ENCODE measurements at places on chromosomes 3 and 15.

DNA sequence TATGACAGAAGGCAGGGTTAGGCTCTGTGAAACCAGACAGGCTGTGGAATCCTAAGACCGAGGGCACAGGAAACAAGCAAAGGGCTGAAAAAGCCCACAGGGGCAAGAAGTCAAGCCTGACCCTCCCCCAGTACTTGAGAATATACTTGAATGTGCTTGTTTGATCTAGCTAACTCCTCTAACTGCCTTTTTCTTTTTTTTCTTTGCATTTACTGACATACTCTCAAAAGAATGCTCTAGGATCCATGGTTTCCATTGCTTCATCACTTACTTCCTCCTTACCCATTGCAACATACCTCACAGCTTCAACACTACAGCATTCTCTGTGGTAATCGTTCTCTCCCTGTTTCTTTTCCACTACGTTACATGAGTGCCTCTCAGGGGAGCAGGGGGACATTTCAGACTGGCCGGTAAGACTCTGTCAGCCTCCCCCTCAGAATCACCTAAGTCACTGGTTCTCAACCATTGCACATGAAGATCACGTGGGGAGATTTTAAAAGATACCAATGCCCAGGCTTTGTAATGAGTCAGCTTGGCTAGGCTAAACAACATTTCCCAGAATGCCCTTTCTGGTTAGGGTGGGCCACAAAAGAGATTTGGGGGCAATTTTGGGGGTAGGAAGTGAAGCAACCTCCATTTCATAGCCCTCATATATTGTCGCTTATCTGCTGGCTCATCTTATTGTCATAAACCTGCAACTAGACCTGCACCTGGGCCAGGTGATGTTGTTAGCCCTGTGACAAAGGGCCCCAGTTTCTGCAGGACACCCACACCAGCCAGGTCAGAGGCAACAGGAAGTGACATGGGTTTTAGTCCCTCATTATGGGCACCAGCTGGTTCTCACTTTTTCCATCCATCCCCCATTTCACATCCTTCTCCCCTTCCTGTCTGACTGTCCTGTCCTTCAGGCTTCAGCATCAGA lies 24.6 kb upstream of the RSL24D1 start:
- no peak for DNase-seq

DNA sequence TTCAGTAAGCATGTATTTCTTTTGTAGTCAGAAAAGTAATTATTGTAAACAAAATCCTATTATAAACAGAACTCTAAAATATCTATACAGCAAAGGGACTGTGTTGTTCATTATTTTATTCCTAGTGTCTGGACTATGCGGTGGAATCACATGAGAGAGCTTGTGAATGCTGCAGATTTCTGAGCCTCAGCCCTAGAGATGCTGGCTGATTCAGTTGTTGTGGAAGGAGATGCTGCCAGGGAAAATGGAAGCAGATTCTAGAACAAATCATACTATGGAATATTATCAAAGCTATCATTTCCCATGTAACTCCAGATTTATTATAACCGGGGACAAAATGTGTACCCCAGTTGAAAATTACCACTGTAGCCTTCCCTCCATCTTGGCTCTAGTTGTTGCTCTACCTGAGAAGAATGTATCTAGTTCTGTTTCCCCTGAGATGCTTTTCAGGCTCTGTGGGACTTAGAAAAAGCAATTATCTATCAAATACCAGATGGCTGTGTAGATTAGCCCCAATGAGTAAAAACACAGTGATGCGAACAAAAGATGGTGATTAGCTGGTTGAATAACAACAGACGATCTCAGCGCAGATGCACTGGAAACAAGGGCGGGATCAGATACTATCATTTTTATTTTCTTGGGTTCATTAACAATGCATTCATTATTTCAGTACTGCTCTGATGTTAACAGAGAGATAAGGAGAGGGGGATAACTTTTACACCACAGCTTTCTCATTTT lies 131.3 kb downstream of the TMEM108 start:
- DNase-seq: no peak

- DNase-seq: no peak
Observed at GRCh38 chr15:80501476-80501875, 97.3 kb downstream of the ARNT2 start.

GRCh38 chr3:128488991-128489673 lies 3.9 kb downstream of the GATA2 start:
- DNase-seq: no peak

DNA sequence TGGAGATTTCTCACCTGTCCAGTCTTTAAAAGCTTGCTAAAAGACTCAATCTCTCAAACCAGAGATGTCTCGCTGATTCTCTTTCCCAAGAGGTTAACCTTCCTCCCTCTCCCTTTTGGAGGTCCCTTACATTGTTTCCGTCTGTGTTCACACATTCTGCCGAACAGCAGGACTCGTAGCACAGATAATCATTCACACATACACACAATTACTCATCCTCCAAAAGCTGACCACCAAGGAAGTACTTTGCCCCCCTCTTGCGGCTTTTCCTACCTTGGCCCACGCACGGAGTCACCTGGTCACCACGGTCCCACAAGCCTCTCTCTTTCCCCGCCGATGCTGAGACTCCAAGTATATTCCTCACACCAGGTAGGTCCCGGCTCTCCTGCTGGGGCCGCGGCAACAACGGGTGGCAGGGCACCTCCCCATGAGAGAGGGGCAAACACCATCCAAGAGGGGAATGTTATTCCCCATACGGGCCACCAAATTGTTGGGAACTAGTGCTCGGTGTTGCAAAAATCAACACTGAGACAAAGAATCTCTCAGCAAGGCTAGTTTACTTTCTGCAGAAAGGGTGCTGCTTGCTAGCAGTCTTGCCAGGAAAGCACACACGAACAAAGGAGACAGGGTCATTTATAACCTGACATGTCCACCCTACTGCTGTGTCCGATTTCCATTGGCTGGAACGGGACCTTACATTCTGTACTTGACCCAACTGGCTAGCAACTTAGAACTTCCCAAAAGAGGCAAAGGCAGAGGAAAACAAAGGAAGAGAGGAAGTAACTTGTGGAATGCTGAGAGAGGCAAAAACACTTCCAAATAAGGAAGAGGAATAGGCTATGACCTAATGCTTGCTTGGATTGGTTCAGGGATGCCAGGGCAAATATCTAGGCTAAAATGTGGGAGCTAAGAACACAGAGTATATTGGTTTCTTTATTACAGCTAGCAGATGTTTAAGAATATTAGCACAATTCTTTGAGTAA lies 102.1 kb upstream of the NECTIN3 start:
- DNase-seq: no peak

DNA sequence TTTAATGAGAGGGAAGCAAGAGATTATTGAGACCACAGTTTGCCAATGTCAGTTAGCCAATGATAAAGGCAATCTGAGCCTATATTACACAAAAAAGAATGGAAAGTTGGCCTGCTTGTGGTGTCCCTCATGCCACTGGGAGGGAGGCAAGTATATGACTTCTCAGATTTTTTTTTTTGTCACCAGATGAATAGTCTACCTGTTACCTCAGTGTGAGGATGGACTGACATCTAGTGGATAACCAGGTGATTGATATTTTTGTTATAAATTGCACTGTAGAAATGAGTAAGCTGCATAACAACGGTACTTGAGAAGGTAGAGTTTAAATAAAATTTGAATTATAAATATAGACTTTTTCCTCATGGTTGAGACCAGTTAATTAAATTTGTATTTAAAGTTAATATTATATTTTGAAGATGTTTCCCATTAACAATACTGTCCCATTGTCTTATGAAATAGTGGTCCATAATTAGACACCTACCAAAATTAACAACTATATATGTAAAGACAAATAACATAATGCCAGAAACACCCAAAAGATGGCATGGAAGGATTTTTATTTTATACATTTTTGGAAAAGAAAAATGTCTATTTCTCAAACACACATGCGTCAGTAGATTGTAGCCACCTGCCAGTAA lies 237.8 kb upstream of the GADL1 start:
- DNase-seq: no peak

- no peak for DNase-seq
Observed at GRCh38 chr15:94972314-94972713, 741.0 kb downstream of the MCTP2 start.

- DNase-seq: no peak
Observed at GRCh38 chr3:188664795-188665194, 507.0 kb upstream of the TPRG1 start.

GRCh38 chr3:152355744-152356665 lies 87.3 kb downstream of the MBNL1 start:
- DNase-seq: no peak

GRCh38 chr15:60324706-60325438 lies 72.9 kb downstream of the ANXA2 start:
- DNase-seq: no peak

Measured in activated CD4-positive, alpha-beta T cell treated with anti-CD3 and anti-CD28 coated beads for 1 hour (primary cell).